LHCN-M2 (cell line): ENCODE measurements at places on chromosomes 1 and 21. TPM values are rescaled to one million over a fixed set of nuclear protein-coding genes. Genes with fewer than 3 reads are reported as not detected.

The KRTAP19-1 gene
- total RNA-seq = not detected in 2 replicates

The KIF17 gene
- 0.13 and 0.75 TPM in 2 replicates for total RNA-seq

The PCP4 gene
- not detected in 2 replicates for total RNA-seq

The TPTE gene
- total RNA-seq = not detected in 2 replicates

The SPRR5 gene
- not detected in 2 replicates for total RNA-seq

The S100A12 gene
- total RNA-seq = not detected in 2 replicates

The HTR1D gene
- not detected in 2 replicates for total RNA-seq

The MCOLN3 gene
- total RNA-seq = 1.9 and 3.0 TPM in 2 replicates
